ENCODE measurements at places on chromosomes 13 and 19. TPM values are rescaled to one million over a fixed set of nuclear protein-coding genes. Genes with fewer than 3 reads are reported as not detected.
A peak's percentile ranks its signal among the peaks of the same experiment; 100 is the strongest.

- H3K27me3 ChIP-seq: no peaks in the 10 kb centered on the region
- no peak overlapping the region for H3K4me3 ChIP-seq
- no peaks in the 10 kb centered on the region for H3K4me1 ChIP-seq
Observed at GRCh38 chr19:46766569-46767317, 20.5 kb upstream of the STRN4 start.

DNA sequence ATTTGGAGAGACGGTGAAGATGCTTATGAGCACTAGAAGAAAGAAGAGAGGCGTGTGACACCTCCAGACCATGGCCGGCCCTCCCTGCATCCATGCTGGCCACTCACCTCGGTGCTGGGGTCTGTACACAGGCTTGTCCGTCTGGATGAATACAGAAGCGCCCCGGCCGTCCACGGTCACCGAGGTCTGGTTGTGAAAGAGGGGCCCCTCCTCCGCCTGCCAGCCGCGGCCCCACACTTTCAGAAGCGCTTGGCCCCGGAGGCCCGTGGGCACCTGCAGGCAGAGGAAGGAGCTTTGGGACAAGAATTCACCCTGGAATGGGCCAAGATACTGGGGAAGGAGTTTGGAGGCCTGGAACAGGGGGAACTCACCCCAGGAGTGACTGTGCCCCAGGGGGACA is 15.1 kb downstream of the CPAMD8 start:
- DNase-seq: peak; percentile 76
- no peaks in the 10 kb centered on the region for H3K4me1 ChIP-seq
- H3K27me3 ChIP-seq: no peaks in the 10 kb centered on the region
- no peak overlapping the region for H3K4me3 ChIP-seq

DNA sequence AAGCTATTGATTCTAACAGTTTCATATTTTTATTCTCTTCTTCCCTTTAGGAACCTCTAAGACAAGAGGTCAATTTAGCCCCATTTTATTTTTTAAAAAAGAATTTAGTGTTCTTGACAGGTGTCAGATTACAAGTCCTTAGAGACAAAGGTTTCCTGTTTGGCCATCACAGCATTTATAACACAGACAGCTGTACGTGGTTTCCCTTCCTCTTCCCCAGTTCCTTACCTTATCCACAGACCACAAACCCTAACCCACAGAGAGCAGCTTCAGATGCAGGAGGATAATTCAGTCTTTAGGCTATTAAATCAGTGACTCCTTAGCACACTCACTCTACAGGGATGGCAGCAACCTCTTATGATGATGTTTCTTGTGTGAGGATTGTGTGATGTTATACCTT is 1210.1 kb downstream of the DIAPH3 start:
- H3K27ac ChIP-seq: no peak overlapping the region
- no peak overlapping the region for H3K4me3 ChIP-seq
- H3K36me3 ChIP-seq: no peaks in the 10 kb centered on the region

WDR87 gene
- total RNA-seq: not detected

TRPM4 gene
- 120 TPM for total RNA-seq

LILRA6 gene
- 22.4 TPM for total RNA-seq

Measured in upper lobe of left lung (tissue), 6 donors.